ENCODE measurements at places on chromosomes 2 and 18. TPM values are rescaled to one million over a fixed set of nuclear protein-coding genes. Genes with fewer than 3 reads are reported as not detected.
A peak's percentile ranks its signal among the peaks of the same experiment; 100 is the strongest.

DNA sequence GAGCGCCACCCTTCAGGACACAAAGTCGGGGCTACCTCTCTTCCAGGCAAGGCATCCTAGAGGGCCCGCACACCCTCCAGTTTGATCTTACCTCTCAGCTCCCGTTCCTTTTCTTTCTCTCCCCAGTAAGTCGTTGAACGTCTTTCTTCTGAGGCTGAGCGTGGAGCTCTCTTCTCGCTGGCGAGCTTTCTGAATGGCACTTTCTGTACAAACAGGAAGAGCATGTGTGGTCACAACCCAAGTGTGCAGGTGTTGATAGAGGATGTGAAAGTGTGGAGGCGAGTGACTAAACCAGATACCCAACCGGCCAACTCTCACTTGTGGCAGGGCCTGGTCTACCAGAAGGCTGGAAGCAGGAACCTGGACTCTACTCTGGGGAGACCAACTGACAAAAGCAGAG lies at the start of gene AFF3:
TSS of gene AFF3 (minus strand) at position 198 of the 400 bp plus-strand sequence. CDS start 38,136 bp downstream, outside the sequence.
- no peak within 1 kb of the TSS for H3K27ac ChIP-seq
- H3K4me1 ChIP-seq, result no peaks in the 10 kb centered on the region
- no peaks in the 10 kb centered on the region for H3K36me3 ChIP-seq
- peaks cover 6% of the 10 kb centered on the region for H3K27me3 ChIP-seq
- H3K4me3 ChIP-seq, result no peak within 1 kb of the TSS

DNA sequence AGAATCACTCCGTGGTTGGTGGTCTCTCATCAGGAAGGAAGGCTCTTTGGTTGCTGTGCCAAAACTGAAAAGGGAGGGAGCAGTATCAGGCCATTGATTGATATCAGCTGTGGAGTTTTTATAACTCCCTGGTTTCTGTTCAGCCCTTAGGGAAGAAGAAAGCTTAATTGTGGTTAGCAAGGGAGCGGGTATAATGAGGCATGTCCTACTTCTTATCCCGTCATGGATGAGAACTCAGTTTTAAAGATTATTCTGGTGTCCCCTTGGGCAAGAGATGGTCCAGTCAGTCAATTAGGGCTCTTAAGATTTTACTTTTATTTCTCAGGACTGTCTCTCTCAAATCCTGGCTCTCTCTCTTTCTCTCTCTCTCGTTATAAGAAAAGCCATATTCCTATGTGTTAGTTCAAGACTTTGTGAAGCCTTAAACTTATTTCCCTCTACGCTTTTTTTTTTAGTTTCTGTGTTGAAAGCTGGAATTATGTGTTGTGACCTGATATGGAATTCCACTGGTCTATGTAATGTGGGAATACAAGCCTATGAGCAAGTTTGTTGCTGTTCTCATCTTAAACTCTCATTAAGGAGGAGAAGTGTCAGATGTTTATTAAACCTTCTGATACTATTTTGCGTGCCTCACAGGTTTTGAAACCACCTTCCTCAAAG lies 514.0 kb upstream of the CDH2 start:
- H3K27me3 ChIP-seq, result no peaks in the 10 kb centered on the region
- no peaks in the 10 kb centered on the region for H3K4me1 ChIP-seq
- no peak overlapping the region for H3K4me3 ChIP-seq
- DNase-seq, result no peak

GRCh38 chr2:175627405-175627804 lies 374.7 kb downstream of the LNPK start:
- no peaks in the 10 kb centered on the region for H3K36me3 ChIP-seq
- H3K27ac ChIP-seq, result peak overlapping the region; percentile 12
- H3K4me3 ChIP-seq, result no peak overlapping the region
- no peaks in the 10 kb centered on the region for H3K4me1 ChIP-seq
- no peak for DNase-seq

DNA sequence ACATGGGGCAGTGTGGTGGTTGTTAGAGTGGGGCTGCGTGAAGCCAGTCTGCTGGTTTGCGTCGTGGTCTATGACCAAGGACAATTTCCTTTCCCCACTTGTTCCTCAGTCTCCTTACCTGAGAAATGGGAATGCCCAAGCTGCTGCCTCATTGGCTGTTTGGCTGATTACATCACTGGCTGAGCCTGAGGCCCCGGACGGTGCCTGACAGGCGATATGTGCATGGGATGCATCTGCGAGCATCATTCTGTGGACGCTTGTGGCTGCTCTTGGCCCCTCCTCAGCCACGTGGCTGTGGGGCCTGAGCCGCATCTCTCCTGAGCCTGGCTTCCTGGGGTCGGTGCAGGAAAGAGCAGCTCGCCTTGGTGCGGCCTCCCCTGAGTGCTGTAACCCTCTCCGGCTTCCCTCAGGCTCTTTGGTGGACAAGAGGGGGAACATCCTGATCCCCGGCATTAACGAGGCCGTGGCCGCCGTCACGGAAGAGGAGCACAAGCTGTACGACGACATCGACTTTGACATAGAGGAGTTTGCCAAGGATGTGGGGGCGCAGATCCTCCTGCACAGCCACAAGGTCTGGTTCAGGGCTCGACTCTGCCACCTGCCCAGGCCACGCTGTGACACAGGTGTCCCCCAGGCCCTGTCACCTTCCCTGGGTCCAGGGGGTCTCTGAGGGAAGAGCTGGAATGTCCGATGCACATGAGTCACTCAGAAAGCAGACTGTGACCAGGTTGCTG lies 17.2 kb downstream of the CNDP2 start:
- H3K36me3 ChIP-seq, result peaks cover 96% of the 10 kb centered on the region
- no peaks in the 10 kb centered on the region for H3K27me3 ChIP-seq
- no peak overlapping the region for H3K27ac ChIP-seq
- H3K4me1 ChIP-seq, result peaks cover 7% of the 10 kb centered on the region
- no peak overlapping the region for H3K4me3 ChIP-seq

- DNase-seq, result no peak
- H3K27ac ChIP-seq, result no peak overlapping the region
- H3K36me3 ChIP-seq, result no peaks in the 10 kb centered on the region
- no peak overlapping the region for H3K4me3 ChIP-seq
Measured at GRCh38 chr18:49910986-49911385, 97.7 kb upstream of the ACAA2 start.

DNA sequence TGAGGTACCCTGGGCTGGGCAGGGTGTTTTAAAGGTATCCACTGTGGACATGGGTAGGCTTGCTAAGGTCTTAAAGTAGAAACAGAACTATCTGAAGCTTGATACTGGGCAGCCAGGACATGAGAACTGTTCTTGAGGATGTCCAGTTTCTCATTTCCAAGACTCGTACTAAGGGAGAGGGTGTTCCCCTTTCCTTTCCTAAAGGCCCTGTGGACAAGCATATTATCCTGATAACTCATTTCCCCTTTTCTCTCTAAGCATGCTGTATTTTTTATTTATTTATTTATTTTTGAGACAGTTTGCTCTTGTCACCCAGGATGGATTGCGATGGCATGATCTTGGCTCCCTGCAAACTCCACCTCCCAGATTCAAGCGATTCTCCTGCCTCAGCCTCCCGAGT lies 273.6 kb downstream of the PRKCE start:
- peak overlapping the region; percentile 57 for H3K27ac ChIP-seq
- peaks cover 76% of the 10 kb centered on the region for H3K4me1 ChIP-seq
- no peaks in the 10 kb centered on the region for H3K36me3 ChIP-seq
- no peak for DNase-seq

Gene HRH4
- 0.33 TPM for total RNA-seq

DNA sequence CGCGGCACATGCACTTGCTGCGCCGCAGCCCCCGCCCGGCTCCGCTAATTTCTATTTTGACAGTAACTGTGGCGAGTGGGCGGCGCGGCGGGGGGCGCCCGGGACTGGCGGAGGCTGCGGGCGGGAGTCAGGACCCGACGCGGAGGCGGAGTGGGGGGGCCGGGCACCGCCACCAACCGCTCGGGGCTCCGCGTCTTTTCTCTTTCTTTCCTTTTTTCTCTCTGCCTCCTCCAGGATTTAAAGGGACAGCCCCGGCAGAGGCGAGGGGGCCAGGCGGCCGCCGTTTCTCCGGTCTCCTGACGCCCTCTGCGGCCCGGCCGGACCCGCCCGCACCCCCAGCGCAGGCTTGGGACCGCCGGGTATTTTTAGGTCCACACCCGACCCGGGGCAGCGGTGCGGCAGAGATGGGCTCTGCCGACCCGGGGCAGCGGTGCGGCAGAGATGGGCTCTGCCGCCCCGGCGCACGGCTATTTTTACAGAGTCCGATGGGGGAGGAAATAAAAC lies 460 bp upstream of the ZBTB7C start:
- peaks cover 41% of the 10 kb centered on the region for H3K27me3 ChIP-seq
- H3K4me1 ChIP-seq, result peaks cover 25% of the 10 kb centered on the region

- H3K4me3 ChIP-seq, result no peak overlapping the region
- H3K27me3 ChIP-seq, result no peaks in the 10 kb centered on the region
- H3K4me1 ChIP-seq, result peaks cover 14% of the 10 kb centered on the region
- H3K27ac ChIP-seq, result no peak overlapping the region
Measured at GRCh38 chr2:52445686-52446085, 1321.9 kb upstream of the CHAC2 start.

Gene TBC1D8
- total RNA-seq, result 45.0 TPM

- peaks cover 31% of the 10 kb centered on the region for H3K4me1 ChIP-seq
- H3K4me3 ChIP-seq, result no peak overlapping the region
- no peaks in the 10 kb centered on the region for H3K36me3 ChIP-seq
- DNase-seq, result no peak
Measured at GRCh38 chr2:168577885-168578284, 121.8 kb downstream of the CERS6 start.

DNA sequence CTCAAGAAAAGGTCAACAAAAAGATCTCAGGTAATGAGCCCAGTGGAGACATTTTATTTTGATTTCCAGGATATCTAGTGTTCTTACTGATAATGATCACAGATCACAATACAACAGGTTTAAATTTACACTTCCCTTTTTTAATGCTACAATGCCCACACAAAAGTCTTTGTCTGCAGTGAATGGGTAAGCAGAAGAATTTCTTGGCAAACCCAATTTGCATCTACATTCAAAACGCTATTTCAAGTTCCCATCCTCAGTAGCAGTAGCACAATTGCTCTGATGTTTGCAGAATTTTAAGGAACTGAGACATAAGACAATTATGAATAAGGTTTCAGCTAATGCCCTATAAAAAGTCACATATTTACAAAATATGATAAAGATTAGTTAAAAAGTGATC lies 929.4 kb upstream of the PIK3C3 start:
- H3K36me3 ChIP-seq, result no peaks in the 10 kb centered on the region
- H3K27ac ChIP-seq, result no peak overlapping the region
- H3K4me3 ChIP-seq, result no peak overlapping the region
- no peak for DNase-seq

Gene TUBA3E
- total RNA-seq, result 47.1 TPM

Gene SKA1
- total RNA-seq, result 0.44 TPM

DNA sequence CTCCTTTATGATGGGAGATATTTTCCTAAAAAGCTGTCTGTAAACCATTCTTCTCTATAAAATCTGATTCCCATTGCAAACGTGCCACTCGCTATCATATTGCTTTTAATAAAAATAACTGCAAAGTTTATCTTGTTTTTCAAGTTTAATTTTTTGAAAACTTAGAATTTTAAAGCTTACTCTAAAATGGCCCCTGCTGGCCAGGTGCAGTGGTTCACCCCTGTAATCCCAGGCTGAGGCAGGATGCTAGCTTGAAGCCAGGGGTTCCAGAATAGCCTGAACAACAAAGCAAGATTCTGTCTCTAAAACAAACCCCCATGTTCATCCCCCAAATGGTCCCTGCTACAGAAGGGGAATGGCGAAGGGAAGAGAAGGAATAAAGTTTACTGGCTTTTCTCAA lies 25.6 kb downstream of the CNRIP1 start:
- peaks cover under 1% of the 10 kb centered on the region for H3K36me3 ChIP-seq
- no peaks in the 10 kb centered on the region for H3K27me3 ChIP-seq
- H3K27ac ChIP-seq, result no peak overlapping the region

GRCh38 chr2:227473806-227474205 lies 1.9 kb downstream of the AGFG1 start:
- H3K27ac ChIP-seq, result no peak overlapping the region
- DNase-seq, result no peak
- H3K36me3 ChIP-seq, result no peaks in the 10 kb centered on the region
- no peaks in the 10 kb centered on the region for H3K27me3 ChIP-seq
- peak overlapping the region; percentile 92 for H3K4me3 ChIP-seq

DNA sequence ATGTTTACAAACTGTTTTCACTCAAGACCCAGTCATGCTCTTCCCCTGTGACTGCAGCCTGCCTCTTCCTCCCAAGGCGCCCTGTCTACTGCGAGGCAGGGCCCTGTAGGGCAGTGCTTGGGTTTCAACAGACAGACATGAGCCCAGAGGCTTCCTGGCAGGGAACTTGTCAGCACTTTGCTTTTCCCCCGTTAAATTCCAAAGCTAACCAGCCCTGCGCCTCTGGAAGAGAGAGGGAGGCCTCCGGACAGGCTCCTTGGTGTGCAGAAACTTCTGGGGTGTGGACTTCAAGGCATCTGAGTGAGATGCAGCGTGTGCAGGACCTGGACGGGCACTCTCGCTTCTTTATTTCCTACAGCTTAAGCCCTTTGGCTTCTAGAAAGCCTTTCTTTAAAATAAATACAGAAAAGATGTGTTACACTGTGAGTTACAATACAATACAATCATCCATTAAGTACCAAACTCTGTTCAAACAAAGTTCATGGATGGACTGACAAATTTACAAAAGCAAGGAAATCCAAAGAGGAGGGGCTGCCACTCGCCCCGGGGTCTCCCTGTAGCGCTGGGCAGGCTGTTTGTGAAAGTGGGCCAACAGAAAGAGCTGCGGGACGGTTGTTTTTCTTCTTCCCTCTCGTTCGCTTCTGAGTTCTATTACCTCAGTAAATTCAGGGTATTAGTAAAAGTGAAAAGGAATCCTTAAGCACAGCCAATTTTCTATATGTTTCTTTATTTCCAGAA lies 8.8 kb upstream of the ZNF516 start:
- no peaks in the 10 kb centered on the region for H3K36me3 ChIP-seq
- no peaks in the 10 kb centered on the region for H3K4me1 ChIP-seq
- no peak overlapping the region for H3K27ac ChIP-seq
- H3K27me3 ChIP-seq, result no peaks in the 10 kb centered on the region
- no peak overlapping the region for H3K4me3 ChIP-seq

GRCh38 chr2:10964052-10964790 lies 52.5 kb downstream of the KCNF1 start:
- peaks cover 77% of the 10 kb centered on the region for H3K27me3 ChIP-seq
- no peaks in the 10 kb centered on the region for H3K4me1 ChIP-seq
- DNase-seq, result no peak
- H3K4me3 ChIP-seq, result no peak overlapping the region

Gene CASP8
- 3.7 TPM for total RNA-seq

GRCh38 chr18:10805587-10806118 lies 279.8 kb downstream of the NAPG start:
- H3K4me1 ChIP-seq, result no peaks in the 10 kb centered on the region
- no peaks in the 10 kb centered on the region for H3K36me3 ChIP-seq
- H3K4me3 ChIP-seq, result no peak overlapping the region
- H3K27me3 ChIP-seq, result no peaks in the 10 kb centered on the region

DNA sequence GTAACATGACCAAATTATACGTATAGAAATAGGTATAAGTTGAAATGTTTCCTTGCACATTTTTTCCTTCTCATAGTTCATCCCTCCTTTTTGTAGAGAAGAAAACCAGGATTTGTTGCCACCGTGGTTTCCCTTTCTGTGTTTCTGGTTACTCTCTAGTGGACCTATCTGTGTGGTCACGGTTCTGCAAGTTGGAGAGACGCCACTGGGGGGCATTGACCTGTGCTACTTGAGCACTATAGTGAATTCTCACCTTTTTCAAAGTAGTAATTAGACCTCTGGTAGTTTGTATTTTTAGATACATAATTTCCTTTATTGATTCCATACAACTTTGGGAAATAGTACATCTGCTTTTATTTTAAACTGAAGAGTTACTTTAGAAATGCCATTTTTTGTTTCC lies 444.8 kb downstream of the PTPRM start:
- no peak overlapping the region for H3K27ac ChIP-seq
- no peak for DNase-seq
- peaks cover 8% of the 10 kb centered on the region for H3K4me1 ChIP-seq
- H3K36me3 ChIP-seq, result no peaks in the 10 kb centered on the region

Gene LIMS3
- total RNA-seq, result 5.7 TPM

- no peaks in the 10 kb centered on the region for H3K27me3 ChIP-seq
- H3K36me3 ChIP-seq, result no peaks in the 10 kb centered on the region
- no peak for DNase-seq
- no peak overlapping the region for H3K27ac ChIP-seq
- H3K4me3 ChIP-seq, result no peak overlapping the region
Measured at GRCh38 chr2:20478961-20479360, 32.1 kb downstream of the RHOB start.

All from left ventricle myocardium inferior (tissue), 1 donor.